T-helper 17 cell (primary cell): ENCODE measurements at places on chromosomes 4 and X. TPM values are rescaled to one million over a fixed set of nuclear protein-coding genes. Genes with fewer than 3 reads are reported as not detected.
A peak's percentile ranks its signal among the peaks of the same experiment; 100 is the strongest.

GRCh38 chr4:98656443-98656842, 2.0 kb downstream of the TSPAN5 start:
- DNase-seq: no peak

GRCh38 chr4:77012726-77013125, 63.1 kb downstream of the CCNI start:
- DNase-seq: no peak

DNA sequence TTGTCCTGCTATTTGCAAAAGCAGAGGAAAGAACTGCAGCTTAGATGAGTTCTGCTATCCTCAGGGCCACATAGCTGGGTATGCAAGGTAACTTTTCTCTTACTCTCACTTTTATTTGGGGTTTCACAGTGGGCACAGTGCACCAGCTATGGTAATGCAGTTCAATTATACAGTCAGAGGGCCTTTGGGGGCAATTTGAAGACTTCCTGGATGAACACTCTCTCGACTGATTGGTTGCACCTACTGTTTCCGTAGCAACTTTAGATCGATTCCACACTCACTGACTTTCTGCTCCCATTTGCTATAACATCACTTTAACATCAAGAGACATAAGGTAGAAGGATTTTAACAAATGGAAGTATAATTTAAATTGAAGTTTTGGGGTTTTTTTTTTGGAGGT, 128.6 kb downstream of the SLC39A8 start:
- DNase-seq: no peak

DNA sequence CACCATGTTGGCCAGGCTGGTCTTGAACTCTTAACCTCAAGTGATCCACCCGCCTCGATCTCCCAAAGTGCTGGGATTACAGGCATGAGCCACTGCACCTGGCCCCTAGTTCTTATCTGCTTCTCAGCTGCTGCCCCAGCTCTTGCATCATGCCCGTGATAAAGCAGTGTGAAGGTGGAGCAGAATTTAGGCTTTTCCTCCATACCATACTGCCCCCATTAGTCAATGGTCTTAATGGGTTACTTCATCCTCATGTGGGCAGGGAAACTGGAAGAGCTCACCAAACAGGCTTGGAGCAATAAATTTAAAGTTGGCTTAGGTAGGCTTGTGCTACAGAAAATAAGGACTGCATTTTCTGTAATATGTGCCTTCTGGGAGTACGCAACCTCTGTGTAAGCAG, 636.9 kb upstream of the BOD1L1 start:
- DNase-seq: no peak

- no peak for DNase-seq
These were observed 1492.2 kb upstream of the TENM3 start for GRCh38 chr4:180751009-180751408.

- DNase-seq: no peak
These were observed 242.9 kb downstream of the TECRL start for GRCh38 chr4:64166365-64166764.

DNA sequence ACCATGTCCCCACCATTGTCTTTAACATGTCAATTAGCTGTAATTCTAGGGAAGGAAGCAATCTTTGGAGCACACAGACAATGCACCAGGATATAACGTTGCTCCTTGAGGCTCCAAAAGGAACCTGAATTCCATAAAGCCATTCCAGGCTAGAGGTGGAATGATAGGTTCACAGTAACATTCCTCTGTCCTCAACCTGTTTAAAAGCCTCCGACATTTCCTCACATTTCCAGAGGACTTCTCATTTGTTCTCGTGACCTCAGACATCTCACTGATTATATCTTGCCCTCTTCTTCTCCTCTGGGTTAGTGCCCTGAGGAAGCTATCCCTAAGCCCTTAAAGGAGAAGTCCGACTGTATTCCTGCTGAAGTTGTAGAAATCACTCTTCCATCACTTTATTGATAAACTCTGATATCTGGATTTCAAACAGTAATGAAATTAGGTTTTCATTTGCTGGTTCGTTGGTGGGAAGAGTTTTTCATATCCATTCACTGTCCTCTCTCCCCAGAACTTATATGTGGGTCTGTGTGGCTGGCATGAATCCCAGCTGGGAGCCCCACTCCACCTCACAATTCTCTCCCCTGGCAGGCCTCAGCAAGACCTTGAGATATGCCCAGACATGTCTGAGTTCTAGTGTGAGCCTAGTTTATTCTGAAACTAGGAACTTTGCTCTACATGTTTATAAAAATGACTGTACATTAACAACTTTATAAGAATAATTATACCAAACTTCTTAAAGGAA, 44.2 kb upstream of the PRSS12 start:
- DNase-seq: no peak

GRCh38 chr4:653080-653821, 20.8 kb downstream of the ATP5ME start:
- no peak for DNase-seq

DNA sequence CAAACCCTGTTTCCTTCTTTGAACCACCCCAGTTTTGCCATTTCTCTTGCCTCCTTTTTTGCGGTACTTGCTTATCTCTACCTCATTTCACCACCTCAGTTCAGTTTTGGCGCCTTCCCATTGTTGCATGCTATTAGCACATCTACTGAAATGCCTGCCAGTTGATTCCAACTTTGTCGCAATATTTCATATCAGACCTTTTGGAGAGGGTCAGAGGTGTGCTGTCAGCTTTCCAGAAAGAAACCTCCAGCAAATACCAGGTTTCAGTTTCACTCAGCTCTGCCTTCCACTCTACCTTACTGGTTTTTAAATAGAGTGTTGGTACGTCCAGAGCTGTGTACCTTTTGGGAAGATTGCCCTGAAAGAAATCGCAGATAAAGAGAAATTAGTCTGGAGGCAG, 91.9 kb upstream of the CPEB2 start:
- DNase-seq: no peak

Gene CFAP47
- not detected for total RNA-seq

DNA sequence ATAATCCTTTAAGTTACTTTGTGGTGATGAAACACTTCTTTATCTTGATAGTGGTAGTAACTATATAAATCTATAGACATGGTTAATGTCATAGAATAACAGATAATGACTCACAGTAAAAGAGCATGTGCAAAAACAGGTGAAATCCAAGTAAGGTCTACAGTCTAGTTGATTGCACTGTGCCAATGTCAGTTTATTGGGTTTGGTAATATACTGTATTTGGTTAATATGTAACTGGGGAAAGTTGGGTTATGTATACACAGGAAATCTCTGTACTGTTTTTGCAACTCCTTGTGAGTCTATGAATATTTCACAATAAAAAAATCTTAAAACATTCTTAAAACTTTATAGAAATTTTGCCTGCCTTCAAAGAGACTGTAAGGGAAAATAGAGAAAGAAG, 1067.6 kb upstream of the FTHL17 start:
- no peak for DNase-seq

Gene NCAPG
- total RNA-seq: 1.2 TPM

GRCh38 chr4:87679449-87680169, 29.5 kb downstream of the DMP1 start:
- no peak for DNase-seq

Gene HSFX1
- total RNA-seq: 0.76 TPM

DNA sequence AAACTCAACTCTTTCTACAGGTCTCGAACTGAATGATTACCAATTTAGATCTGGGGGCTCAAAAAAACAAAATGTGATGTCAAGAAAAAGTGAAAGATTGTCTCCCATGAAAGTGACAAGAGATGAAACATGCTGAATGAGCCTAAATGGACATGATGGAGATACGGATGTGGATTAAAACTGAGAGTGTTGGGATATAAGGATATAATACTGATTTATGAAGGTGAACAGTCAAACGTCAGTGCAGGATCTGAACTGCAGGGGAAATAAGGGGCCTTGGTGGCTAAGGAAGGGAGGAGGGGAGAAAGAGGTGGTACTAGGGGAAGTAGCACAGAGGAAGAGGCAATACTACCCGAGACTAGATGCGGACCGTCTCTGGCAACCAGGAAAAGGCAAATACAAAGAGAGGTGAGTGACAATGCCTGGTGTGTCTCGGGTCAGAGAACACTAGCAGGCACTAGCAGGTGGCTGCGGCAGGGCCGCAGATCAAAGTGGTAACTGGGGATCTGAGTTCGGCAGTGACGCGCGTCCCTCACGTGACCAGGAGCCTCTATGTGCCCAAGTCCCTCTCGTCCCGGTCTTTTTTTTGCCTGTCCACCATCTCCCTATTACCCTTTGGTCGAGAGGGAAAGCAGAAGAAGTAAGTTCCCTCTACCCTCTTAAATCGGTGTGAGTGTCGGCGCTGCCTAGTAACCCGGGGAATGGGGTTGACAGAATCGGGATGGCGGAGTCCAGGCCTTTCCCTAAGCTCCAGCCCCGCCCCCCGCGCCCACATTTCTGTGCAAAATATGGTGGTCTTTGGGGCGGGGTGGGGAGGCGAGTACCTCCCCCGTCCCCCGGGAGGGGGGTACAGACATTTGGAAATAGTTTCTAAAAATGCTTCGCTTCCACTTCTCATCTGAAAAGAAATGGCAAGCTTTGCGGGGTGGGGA, at the start of gene TCEAL1:
TCEAL1 (plus strand) TSS at position 590 of the 932 bp plus-strand sequence. CDS start 942 bp downstream, outside the sequence.
- DNase-seq: peak; percentile 14

Gene RASL11B
- not detected for total RNA-seq

DNA sequence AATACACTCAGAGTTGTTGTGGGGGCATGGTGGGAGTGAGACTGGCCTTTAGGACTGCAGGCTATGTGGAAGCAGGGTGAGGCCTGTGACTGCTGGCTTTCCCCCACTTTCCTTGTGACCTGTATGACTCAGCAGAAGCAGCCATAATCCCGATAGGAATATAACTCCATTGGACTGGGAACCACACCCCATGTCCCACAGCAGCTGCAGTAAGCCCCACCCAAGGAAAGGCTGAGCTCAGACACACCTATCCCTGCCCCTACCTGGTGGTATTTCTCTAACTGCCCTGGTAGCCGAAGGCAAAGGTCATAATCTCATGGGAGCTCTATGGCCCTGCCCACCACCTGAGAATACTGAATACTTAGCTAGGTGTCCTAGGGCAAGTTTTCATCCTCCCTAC, 169.3 kb downstream of the GC start:
- DNase-seq: no peak

- DNase-seq: no peak
These were observed 183.4 kb downstream of the KIT start for GRCh38 chr4:54840992-54841768.

Gene HTR2C
- total RNA-seq: not detected

DNA sequence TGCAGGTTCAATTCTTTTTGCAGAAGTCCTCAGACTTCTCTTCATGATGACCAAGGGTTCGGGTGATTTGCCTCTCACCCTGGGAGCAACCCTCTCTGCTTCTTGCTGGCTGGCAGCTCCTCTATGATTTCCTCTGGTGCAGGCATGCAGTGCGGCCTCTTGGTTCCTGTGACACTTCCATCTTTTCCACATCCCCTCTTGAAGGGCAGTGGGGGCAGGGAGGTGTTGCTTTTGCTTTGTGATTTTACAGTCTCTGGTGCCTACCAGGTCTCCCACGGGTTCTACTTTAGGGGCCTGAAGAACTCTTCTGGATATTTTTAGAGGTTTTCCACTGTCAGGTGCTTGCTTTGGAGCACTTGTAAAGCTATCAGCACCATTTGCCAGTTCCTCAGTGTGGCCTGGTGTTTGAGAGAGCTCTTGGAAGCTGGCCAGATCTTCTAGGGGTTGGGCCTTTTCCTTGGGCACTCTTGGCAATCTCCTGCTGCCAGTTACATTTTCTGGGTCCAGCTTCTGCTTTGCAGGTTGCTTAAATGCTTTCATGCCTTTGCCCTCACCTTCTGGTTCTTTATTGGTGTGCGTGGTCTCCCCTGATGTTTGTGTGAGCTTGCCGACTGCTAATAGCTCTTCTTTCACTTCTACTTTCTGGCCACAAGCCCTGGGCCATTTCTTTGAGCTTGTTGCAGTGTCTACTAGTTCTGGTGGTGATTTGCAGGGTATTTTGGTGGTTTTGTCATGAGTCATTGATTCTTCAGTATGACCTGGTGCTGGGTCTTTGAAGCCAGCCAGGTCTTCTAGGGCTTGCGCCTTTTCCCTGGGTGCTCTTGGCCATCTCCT, 11.5 kb upstream of the CHST7 start:
- no peak for DNase-seq

GRCh38 chrX:37746951-37747350, 32.9 kb upstream of the CYBB start:
- no peak for DNase-seq

GRCh38 chr4:42676066-42676951, 19.4 kb upstream of the ATP8A1 start:
- DNase-seq: no peak

- DNase-seq: no peak
These were observed 303.7 kb upstream of the IRS4 start for GRCh38 chrX:109040057-109040456.

DNA sequence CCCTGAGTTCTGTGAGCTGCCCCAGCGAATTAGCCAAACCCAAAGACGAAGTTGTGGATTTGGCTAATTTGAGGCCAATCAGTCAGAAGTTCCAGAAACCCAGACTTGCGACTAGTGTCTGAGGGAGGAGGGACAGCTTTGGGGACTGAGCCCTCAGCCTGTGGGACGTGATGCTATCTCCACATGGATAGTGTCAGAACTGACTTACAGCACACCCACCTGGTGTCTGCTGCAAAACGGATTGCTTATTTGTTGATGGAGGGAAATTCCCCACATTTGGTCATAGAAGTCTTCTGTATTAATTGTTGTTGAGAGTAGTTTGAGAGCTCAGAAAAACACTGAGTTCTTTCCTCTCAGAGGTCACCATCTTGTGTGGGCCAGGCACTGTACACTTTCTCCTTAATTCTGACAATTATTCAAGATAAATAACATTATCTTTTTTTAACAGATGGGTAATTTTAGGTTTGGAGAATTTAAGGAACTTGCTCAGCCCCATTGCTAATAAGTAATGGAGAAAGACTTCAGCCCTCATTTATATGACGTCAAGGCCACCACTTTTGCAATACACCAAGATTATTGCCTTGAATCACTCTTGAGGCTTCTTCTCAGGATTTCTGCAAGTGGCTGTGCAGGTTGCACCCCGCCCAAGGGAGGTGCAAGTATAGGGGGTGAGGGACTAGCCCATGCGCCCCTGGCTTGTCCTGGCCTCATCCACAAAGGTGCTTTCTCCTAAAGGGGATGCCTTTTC, 16.7 kb downstream of the CLRN2 start:
- no peak for DNase-seq

GRCh38 chrX:138719396-138719795, 7.9 kb upstream of the FGF13 start:
- no peak for DNase-seq

Gene SLC49A3
- 2.7 TPM for total RNA-seq
